ENCODE measurements at places on chromosomes 16 and 17.

DNA sequence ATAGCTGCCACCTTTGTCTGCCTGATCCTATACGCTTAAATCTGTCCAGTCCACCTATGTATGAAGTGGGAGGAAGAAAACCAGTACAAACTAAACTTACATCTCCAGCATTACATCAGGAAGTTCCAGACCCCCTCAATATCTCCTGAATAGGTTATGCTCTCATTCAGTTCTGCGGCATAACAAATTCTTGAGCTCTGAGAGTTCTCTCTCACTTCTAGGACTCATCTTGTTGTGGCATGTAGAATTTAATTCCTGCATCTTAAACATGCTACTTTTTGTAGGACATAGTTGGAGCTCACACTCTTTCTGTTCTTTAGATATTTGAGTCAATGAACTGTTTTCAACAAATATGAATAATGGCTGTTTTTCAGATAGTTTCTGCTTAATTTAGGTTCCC lies 662.5 kb downstream of the CDH11 start:
- DNase-seq: no peak

DNA sequence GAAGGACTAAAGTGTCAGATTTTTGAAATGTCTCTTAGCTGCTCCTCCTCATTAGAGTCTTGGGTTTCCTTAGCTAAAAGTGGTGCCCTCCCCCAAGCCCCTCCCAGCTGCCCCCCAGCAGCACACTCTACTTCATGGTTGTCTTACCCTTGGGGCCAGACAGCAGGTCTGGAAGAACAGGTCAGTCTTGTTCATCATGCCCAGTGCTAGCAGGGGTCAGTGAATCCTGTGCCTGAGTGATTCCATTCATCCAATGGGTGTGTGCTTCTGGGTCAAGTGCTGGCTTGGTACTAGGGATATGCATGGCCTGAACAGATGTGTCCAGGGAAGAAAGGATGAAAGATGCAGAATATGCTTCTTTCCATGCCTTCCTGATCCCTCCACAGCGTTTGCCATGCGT lies 93.2 kb downstream of the GNAO1 start:
- no peak for DNase-seq

DNA sequence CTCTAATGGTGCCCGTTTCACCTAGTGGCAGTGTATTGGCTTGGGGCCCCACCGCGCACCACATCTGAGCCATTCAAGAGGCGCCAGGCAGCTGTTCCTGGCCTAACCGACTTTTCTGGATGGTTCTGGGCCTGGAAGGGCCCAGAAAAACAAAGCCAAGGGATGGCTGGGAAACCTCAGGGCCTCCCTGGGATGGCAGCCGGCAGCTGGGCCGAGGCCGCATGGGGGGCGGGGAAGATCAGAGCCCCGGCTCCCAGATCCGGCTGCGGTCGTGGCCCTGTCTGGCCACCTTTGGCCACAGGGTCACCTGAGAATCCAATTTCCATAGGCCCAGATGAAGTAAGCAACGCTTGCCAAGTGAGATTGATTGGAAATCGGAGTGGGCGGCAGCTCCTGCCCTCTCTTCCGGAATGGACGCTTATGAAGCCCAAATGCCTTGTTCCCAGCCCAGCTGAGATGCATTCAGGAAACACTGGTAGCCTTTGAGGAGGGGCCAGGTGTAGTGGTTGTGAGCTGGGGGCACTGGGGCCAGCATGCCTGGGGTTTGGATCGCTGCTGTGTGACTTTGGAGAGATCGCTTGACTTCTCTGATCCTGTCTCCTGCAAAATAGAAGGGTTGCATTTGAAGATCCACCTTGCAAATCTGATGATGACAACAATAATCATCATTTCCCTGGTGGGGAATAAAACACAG lies 163.8 kb upstream of the GSE1 start:
- no peak for DNase-seq

DNA sequence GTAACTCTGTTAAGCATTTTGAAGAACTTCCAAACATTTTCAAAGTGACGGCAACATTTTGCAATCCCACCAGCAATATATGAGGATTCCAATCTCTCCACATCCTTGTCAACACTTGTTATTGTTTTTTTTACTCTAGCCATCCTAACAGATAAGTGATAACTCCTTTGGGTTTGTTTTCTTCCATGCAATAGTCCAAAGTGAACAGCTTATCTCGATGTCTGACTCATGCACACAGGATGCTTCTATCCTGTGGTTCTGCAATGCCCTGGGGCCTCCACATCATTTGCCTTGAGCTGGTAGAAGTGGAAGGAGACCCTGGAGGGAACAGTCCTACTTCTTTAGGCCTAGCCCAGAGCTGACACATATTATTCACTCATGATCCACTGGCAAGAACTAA lies 13.0 kb downstream of the TLE7 start:
- no peak for DNase-seq

DNA sequence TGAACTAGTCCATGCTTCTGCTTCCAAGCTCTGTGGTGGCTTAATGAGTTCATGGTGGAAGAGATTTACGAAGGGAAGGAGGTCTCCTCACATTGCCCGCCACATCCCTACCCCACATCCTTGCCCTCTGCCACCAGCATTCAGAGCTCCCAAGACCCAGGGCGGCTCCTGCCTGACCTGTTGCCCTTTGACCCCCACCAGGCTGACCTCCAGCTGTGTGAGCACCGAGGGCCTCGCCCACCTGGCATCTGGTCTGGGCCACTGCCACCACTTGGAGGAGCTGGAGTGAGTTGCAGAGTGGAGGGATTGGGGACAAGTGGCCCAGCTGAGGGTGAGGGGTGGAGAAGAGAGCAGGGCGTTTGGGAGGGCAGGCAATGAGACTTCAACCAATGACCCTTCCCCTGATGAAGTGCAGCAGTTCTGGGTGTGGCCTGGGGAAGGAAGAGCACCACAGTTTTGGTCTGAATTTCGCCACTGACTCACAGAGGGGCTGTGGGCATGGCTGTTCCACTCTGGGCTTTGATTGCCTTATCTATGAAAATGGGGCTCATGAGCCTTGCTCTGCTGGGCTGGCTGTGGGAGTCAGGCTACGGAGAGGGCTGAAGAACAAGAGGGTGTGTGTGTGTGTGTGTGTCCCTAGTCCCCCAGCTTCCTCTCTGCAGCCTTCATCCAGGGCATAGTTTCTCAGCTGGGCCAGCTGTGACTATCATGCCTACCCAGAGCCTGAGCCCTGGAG lies 22.6 kb upstream of the CPNE2 start:
- no peak for DNase-seq

GRCh38 chr16:58038219-58038641 lies 12.7 kb downstream of the MMP15 start:
- DNase-seq: no peak

GRCh38 chr16:66344533-66345145 lies 21.9 kb upstream of the CDH5 start:
- no peak for DNase-seq

- DNase-seq: no peak
These were observed 38.3 kb downstream of the NT5M start for GRCh38 chr17:17341452-17341851.

DNA sequence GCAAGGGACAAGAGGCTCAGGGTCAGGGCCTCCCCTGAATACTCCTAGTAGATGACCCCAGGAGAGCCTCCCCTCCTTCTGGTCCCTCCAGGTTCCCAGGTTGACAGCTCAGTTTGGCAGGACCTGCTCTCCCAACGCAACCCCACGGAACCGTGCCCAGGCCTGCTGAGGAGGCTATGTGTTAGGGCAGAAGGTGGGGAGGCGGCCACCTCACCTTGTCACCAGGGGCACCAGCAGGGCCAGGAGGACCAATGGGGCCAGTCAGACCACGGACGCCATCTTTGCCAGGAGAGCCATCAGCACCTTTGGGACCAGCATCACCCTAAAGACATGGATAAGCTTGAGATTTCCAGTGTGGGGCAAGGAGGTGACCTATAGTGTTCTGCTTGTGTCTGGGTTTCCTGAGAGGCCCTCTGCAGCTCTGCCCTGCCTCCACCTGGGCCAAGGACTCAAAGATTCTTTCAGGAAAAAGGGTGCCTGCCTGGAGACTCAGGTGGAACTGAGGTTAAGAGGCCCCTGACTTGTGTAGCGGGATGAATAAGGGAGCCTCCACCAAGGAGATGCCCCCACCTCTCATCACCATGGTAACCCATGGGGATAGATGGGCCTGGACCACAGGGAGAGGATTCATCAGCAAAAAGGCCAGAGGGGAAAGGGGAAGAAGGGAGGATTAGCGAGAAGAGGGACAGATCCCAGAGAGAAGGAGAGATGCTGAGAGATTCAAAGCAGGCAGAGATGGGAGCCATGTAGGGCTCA lies 10.7 kb downstream of the COL1A1 start:
- DNase-seq: no peak

DNA sequence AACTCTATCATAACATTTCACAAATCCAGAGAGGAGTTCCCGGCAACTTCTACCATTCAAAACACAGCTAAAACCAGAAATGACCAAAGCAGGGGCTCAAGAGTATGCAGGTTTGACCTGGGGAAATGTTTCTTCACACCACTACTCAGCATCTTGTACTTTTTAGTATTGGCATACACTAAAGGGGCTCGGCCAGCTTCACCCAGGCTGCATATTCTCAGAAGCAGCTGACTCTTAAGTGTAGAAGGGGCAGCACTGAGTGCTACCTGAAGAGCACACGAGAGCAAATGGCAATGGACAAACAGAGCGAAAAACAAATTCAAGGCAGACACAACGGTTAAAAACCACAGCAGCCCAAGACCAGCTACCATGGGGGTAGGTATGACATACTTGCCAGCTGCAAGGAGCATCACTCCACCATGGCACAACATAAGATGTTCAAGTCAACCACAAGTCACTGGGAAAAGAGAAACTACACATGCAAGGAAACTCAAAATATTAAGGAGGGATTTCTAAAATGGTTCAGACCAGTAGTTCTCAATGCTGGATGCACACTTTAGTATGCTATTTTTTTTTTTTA lies 34.4 kb downstream of the N4BP1 start:
- DNase-seq: no peak

DNA sequence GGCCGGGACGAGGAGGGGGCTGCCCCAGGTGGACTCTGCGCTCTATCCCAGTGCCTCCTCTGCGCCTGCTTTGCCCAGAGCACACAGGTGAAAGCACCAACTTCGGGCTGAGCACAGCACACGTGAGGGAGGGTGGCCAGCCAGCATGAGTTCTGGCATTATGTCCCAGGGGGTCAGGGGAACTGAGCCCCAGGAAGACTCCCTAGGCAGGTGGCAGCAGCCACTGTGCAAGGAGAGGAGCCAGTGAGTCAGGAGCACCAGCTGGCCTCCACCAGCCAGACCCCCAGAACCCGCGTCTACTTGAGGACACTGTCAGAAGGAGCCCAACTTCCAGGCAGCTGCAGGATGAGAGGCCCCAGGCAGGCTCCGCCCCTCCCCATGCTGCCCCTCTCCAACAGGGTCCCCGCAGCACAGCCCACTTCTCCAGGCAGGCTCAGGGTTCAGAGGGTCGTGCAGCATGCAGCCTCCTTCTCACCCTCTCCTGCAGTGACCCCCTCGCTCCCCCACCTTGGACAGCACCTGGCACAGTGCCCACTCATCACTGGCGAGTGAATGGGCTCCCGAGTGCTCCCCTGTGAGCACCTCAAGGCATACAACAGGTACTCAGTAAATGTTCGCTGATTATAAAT lies 44.2 kb upstream of the RASD1 start:
- no peak for DNase-seq
